Stimulated activated CD4-positive, alpha-beta T cell treated with anti-CD3 and anti-CD28 coated beads, TNF-alpha, amount 100 ng/mL, for 1 hour (primary cell): ENCODE measurements at places on chromosomes 4 and X.
A peak's percentile ranks its signal among the peaks of the same experiment; 100 is the strongest.

DNA sequence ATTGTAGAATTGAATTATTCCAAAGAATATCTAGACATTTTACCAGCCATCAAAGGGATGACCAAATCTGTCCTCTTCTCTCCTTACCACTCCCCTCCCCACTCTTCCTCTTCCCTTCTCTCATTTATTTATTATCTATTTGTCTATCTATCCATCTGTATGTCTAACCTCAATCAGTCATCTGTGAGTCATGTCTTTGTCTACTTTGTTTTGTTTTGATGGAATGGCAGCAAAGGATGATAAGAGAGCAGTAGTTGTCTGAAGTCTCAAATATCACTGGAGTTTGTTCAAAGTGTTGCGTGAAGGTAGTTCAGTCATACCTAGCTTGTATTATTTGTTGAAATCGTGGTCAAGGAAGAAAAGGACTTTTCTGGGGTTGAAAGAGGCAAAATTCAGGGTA lies 34.7 kb upstream of the PGRMC2 start:
- no peak for DNase-seq

- no peak for DNase-seq
These were observed 296.2 kb downstream of the PAPSS1 start for GRCh38 chr4:107423677-107424405.

- DNase-seq, result no peak
These were observed 139.0 kb downstream of the TSPAN5 start for GRCh38 chr4:98519268-98519977.

DNA sequence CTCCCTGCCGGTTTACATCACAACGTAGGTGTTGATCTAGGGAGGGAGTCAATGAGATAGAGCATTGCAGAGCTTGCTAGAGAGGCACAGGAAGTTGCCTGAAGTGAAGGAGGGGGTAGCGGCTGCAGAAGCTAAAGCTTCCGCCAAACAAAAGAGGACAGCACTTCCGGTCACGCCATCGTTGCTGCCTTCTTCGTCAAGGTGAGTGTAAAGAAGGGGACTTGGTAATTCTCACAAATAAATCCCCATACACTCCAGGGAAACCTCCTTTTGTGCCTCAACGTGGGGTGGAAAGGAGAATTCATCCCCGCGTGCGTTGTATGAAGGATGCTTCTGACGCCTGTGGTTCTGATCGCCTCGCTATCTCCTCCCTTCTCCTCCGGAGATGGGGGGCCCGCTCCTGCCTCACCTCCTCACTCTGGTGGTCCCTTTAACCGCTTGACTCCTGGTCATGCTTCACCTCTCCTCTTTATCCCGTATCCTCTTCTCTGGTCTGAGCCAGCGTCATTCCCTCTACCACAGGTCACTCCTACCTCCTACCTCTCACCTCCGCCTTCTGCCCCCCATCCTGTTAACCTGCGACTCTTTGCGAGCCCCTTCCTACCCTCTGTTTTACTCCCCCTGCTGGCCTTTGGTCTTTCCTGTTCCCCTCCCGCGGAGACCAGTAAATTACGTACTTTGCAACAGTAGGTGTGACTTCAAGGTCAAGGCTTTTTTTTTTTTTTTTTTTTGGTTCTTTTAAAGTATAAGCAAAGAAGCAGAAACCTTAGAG lies 59.9 kb downstream of the GSPT2 start:
- DNase-seq, result peak; percentile 3

GRCh38 chr4:89056953-89057398 lies at the start of gene FAM13A:
TSS of gene FAM13A (minus strand) at chr4:89057185. CDS start at chr4:89056964, 221 bp downstream.
- no peak for DNase-seq
